Stimulated activated CD8-positive, alpha-beta memory T cell treated with anti-CD3 and anti-CD28 coated beads, Interleukin-7, amount 100 ng/mL, for 48 hours (primary cell): ENCODE measurements at places on chromosomes 2 and 18.

GRCh38 chr2:190947141-190947540 is 66.5 kb downstream of the GLS start:
- DNase-seq, result no peak

GRCh38 chr2:158234497-158234896 is 132.8 kb downstream of the UPP2 start:
- DNase-seq, result no peak

GRCh38 chr2:42931146-42931817 is 138.9 kb upstream of the HAAO start:
- DNase-seq, result no peak

- DNase-seq, result no peak
These were observed 435 bp downstream of the IFT172 start for GRCh38 chr2:27489118-27489497.

GRCh38 chr2:45883603-45884000 is 232.1 kb downstream of the PRKCE start:
- no peak for DNase-seq

DNA sequence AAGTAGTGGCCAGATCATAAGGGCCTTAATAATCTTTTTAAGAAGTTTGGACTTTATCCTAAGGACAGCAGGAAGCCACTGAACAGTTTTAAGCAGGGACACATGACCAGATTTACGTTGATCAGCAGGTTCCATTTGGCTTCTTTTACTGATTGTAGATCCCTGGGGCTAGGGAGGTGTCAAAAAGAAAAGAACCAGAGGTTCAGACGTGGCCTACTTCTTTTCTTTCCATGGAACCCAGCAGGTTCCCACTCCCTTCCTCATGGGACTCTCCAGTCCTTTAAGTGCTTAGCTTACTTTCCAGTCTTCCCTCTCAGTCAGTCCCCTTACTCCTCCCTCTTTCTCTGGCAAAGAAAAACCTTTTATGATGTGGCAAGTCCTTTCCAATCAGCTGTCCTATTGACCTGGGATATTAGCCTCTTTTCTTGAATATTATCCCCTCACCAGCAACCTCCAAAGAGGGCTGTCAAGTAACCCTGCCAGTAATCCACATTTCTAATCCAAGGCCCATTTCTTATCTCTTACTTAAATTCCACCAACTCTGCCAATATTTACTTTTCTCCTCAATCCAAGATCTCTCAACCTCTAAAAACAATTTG is 33.5 kb downstream of the NHEJ1 start:
- no peak for DNase-seq

- DNase-seq, result no peak
These were observed 64.2 kb upstream of the CAPN13 start for GRCh38 chr2:30871440-30871839.

DNA sequence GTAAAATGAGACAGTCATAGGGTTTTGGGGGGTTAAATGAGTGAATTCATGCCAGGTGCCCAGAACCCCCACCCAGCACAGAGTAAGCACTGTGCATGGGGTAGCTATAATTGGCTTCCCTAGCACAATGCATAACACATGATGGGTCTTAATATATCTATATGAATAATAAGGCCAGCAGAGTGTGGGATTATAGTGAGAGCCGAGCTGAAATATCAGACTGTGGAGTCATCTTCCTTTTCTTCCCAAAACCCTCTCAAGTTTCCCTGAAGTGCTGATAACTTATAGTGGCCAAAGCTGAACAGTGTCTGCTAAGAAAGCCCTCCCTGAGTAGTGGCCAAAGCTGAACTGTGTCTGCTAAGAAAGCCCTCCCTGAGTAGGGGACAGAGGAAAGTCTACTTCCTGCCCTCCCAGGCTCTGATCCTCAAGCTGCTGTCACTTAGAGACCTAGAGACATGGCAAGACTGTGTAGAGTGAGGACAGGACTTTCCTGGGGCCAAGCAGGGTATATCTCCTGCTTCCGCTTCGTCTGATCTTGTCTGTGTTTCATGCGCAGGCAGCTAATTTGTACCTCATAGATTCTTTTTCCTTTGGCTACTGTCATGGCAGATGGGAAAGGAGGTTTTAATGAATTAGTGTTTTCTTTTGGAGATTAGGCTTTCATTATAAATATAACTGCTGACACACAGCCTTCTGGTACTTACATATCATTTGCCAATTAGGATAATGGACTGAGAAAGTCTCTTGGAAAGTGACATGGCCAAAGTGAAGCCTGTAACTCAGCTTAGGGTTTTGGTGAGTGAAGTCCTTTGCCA is 94.9 kb downstream of the FHOD3 start:
- no peak for DNase-seq

DNA sequence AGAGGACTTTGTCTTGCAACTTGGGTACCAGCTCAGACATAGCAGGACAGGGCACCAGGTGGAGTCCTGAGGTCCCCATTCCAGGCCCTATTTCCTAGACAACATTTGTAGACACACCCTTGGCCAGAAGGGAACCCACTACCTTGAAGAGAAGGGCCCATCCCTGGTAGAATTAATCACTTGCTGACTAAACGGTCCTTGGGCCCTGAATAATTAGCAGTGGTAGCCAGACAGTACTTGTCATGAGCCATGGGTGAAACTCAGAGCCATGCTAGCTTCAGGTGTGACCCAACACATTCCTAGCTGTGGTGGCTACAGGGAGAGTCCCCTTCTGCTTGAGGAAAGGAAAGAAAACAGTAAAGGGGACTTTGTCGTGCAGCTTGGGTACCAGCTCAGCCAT is 28.5 kb upstream of the ACTR2 start:
- no peak for DNase-seq

GRCh38 chr2:309148-309953 is 21.5 kb upstream of the ALKAL2 start:
- DNase-seq, result no peak

DNA sequence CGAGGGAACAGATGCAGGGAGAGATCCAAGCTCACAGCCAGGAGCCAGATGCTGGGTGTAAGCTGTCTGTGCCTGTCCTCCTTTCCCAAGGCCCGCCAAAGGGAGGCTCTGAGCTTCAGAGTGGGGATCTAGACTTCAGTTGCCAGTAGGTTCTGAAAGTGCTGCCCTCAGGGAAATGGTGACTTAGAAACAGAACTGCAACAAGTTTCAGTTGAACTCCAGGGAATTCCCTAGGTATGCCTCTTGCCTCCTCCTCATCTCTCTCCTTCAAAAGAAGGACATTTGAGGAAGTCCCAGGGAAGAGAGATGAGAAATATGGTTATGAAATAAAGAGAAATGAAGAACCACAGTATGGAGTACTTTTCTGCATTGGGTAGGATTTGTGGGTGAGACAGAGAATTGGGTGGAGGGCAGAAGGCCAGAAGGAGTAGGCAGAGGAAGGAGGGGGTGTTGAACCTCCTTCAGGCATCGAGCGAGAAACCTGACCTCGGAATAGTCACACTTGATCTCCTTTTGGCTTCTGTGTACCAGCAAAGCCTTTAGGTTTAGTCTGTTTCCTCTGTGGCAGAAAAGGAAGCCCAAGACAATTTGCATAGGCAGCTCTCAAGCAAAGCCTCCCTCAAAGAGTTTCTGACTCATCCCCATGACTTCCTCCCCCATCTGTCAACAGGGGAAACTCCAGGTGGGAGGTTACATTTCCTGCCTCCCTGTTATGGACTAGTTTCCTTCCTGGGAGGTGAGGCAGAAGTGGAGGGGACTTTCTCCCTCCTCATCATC is 45.7 kb downstream of the QPCT start:
- DNase-seq, result peak; percentile 59

- no peak for DNase-seq
These were observed 55.3 kb downstream of the OSBPL1A start for GRCh38 chr18:24342347-24342746.

DNA sequence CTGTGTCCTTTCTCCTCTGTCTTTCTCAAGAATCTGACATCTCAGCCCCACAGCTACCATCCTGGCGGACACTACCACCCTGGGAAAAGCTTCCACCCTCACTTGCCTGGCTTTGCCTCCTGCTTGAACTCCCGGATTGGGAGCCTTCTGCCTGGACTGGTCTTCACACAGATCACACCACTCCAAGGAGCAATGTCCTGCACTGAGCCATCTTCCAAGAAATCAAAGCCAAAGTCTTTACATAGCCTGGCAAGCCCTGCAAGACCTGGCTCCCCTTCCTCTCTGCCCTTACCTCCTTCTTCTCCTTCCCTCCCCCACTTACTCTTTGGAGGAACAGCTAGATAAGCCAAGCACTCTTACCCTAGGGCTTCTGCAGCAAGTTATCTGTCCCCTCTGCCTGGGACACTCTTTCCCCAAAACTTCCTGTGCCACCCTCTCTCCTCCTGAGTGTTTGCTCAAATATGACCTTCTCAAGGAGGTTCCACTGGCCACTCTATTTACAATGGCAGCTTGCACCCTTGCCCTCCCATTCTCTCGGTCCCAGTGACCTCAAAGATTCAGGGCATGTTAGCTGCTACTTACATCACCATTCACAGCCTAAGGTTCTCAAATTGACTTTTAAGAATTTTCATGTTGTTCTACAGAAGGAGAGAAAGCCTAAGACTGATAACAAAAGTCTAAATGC is 9.7 kb downstream of the ATP8B1 start:
- no peak for DNase-seq

GRCh38 chr18:34329840-34330239 is 105.1 kb upstream of the NOL4 start:
- DNase-seq, result no peak

GRCh38 chr18:36108196-36108595 is 20.9 kb downstream of the SLC39A6 start:
- DNase-seq, result no peak

GRCh38 chr18:7775843-7776242 is 208.7 kb downstream of the PTPRM start:
- no peak for DNase-seq

DNA sequence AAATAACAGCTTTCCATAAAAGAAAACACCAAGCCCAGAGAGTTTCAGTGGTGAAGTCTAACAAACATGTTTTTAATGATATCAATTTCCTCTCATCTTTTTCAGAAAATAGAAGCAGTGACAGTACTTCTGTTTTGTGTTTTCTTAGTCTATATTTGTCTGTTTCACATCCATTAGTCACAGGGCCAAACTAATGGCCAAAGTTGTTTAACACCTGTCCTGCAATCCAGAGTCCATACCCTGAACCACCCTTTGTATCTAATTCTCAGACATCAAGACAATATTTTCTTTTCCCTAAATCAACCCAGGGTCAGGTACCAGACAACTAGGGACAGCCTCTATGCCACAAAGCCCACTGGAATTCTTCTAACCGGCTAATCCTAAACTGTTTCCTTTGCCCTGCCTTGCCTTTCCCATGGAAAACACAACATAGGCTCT is 25.9 kb downstream of the TMSB10 start:
- DNase-seq, result no peak
